ENCODE measurements at places on chromosomes 3 and 15. TPM values are rescaled to one million over a fixed set of nuclear protein-coding genes. Genes with fewer than 3 reads are reported as not detected.

DNA sequence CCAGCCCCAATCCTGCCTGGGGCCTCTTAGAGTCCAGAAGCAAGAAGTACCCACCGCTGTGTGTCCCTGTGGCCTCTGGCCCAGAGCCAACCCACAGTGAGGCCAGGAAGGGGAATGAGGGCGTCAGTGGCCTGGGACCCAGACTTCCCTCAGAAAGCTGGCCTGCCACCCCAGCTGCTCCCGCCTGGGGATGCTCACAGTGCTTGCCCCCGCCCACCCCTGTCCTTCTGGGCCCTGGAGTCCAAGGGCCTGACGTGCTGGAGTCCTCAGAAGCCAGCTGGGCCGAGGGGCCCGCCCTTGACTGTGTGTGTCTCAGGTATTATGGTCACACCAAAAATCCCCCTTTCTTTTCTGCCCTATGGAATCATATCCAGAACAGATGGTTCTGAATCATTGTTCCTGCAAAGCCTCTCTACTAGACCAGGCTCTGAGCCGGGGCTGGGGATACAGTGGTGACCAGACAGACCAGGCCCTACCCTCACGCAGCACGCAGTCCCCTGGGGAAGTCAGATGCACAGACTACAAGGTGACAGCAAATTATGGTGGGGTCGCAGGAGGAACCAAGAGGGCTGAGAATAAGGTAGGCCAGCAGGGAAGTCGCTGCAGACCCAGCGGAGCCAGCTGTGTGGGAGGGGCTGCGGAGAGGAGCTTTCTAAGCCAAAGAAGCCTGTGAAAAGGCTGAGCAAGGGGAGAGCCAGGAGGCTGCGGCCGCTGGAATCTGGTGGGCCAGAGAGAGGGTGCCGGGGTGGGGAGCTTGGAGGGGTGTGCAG lies 99.1 kb downstream of the VGLL4 start:
- H3K36me3 ChIP-seq = peaks cover 28% of the 10 kb centered on the region
- H3K4me3 ChIP-seq = no peak overlapping the region
- no peak overlapping the region for H3K27ac ChIP-seq
- DNase-seq = no peak

- no peaks in the 10 kb centered on the region for H3K36me3 ChIP-seq
- H3K4me3 ChIP-seq = no peak overlapping the region
- H3K4me1 ChIP-seq = no peaks in the 10 kb centered on the region
- H3K27ac ChIP-seq = no peak overlapping the region
These were observed 446.7 kb upstream of the GBE1 start for GRCh38 chr3:82208002-82208710.

- no peak overlapping the region for H3K4me3 ChIP-seq
- no peaks in the 10 kb centered on the region for H3K36me3 ChIP-seq
- no peaks in the 10 kb centered on the region for H3K4me1 ChIP-seq
These were observed 982.5 kb downstream of the TBL1XR1 start for GRCh38 chr3:176214758-176215157.

EEF1AKMT4 gene
- total RNA-seq = 4.9 TPM

GRCh38 chr3:22373827-22374226 lies 622.8 kb upstream of the ZNF385D start:
- H3K4me3 ChIP-seq = no peak overlapping the region
- no peak for DNase-seq
- H3K27me3 ChIP-seq = no peaks in the 10 kb centered on the region
- no peaks in the 10 kb centered on the region for H3K36me3 ChIP-seq
- H3K4me1 ChIP-seq = peaks cover 15% of the 10 kb centered on the region
- no peak overlapping the region for H3K27ac ChIP-seq

DNA sequence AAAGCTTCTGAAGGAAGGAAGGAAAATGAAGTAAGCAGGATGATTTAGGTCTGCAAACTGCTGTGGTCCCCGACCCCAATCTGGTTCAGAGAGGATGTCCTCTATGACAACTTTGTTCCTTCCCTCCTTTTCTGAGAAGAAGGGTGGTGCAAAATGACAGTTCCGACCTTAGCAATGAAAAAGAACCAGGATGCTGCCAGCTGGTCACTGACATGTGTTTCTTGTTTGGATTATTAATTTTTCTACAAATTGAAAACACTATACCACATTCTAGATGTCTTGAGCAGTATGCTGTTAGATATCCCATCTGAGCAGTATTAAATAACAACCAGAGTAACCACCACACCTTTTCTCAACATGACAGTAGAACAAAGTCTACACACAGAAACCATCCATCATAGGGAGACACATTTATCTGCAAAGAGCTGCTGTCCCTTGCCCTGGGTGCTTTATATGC lies 27.5 kb downstream of the CDCP1 start:
- DNase-seq = no peak
- H3K27ac ChIP-seq = peak overlapping the region; percentile 77
- H3K27me3 ChIP-seq = no peaks in the 10 kb centered on the region
- H3K4me1 ChIP-seq = peaks cover 29% of the 10 kb centered on the region
- H3K4me3 ChIP-seq = no peak overlapping the region

UPK1B gene
- total RNA-seq = not detected

- DNase-seq = no peak
- peaks cover 46% of the 10 kb centered on the region for H3K27me3 ChIP-seq
- no peaks in the 10 kb centered on the region for H3K4me1 ChIP-seq
- H3K36me3 ChIP-seq = peaks cover 7% of the 10 kb centered on the region
These were observed 91.2 kb downstream of the RPLP1 start for GRCh38 chr15:69543681-69544364.

IGSF11 gene
- total RNA-seq = not detected

DNA sequence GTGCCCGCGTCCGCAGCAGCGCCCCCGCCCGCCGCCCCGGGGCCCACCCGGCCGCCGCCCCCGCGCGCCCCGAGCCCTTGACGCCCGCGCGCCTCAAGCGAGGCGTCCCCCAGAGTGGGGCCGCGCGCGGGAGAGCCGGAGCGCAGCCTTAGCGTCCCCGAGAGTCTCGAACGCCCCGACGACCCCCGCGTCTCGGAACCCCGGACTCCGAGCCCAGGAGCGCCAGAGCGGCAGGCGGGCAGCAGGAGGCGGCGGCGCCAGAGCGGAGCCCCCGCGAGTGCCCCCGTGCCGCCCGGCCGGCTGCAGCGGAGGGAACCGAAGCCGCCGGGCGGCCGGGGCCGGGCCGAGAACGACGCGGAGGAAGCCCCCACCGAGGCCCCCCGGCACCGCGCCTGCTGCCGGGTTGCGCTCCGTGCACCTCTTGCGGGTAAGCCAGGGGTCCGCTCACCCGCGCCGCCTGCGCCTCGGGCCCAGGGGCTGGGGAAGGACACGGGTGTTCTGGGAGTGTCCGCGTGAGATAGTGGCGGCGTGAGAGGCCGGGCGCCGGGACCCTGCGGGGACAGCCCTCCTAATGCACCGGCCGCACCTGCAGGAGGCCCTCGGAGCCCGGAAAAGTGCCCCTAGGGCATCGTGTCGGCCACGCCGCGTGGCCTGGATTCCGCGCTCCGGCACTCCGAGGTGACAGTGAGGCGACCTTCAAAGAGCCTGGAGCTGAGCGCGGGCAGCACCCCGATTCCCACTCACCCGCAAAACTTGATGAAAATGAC lies 52.0 kb upstream of the ULK4 start:
- H3K36me3 ChIP-seq = no peaks in the 10 kb centered on the region
- H3K27ac ChIP-seq = peak overlapping the region; percentile 70
- H3K27me3 ChIP-seq = no peaks in the 10 kb centered on the region
- peaks cover 24% of the 10 kb centered on the region for H3K4me1 ChIP-seq
- no peak for DNase-seq
